Nucleus accumbens (tissue), 56 donors: ENCODE measurements at places on chromosomes 1 and 21.

- DNase-seq: no peak
Measured at GRCh38 chr21:33844104-33844889, 71.3 kb downstream of the ATP5PO start.

DNA sequence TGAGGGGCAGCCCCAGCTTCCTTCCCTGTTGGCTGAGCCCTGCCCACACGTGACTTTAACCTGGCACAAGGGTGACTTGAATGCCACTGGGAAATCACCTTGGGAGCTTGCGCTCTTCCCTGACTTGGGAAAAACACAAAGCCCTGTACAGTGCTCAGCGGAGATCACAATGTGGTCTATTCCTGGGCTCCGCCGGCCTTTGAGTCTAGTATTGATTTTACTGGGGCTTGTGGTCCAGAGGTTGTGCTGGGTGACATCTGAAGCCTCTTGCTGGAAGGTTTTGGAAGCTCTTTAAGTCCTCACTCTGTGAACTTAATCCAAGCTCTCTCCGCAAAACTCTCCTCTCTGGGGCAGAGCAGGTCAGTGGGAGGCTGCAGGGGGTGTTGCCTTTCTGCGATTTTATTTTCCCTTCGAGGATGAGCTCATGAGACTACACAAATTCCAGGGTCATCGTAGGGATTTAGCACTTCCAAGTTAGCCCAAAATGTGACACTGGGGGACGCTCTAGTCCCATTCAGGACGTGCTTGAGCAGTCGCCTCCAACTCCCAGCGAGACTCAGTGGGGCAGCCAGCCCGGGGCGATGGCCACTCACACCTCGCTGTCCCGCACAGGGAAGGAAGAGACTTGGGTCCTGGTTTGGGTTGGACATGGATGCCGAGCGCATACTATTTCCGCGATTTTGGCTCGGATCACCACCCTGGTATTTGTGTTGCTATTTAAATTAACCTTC is 291.9 kb upstream of the AJAP1 start:
- no peak for DNase-seq

- no peak for DNase-seq
Measured at GRCh38 chr21:32794644-32795079, 23.1 kb upstream of the PAXBP1 start.

DNA sequence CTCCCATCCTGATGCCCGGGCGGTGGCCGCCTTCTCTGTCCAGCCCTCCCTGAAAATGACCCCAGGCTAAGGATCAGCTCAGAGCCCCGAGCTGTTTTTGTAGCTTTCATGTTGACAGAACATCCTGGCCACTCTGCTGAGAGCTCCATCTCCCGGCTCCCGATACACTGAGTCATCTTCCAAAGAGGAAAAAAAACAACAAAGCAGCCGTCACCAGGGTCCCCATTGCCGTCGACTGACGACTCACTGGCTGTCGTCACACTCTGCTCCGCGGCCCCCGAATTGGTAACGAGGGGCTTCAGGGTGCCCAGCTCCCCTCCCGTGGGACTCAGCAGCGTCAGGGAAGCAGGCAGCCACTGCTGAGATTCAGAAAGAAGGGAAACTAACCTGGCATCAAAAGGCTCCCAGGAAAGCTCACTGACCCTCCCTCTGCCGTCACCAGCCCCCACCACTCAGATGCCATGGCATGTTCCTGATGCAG is 67.2 kb downstream of the CD46 start:
- no peak for DNase-seq

DNA sequence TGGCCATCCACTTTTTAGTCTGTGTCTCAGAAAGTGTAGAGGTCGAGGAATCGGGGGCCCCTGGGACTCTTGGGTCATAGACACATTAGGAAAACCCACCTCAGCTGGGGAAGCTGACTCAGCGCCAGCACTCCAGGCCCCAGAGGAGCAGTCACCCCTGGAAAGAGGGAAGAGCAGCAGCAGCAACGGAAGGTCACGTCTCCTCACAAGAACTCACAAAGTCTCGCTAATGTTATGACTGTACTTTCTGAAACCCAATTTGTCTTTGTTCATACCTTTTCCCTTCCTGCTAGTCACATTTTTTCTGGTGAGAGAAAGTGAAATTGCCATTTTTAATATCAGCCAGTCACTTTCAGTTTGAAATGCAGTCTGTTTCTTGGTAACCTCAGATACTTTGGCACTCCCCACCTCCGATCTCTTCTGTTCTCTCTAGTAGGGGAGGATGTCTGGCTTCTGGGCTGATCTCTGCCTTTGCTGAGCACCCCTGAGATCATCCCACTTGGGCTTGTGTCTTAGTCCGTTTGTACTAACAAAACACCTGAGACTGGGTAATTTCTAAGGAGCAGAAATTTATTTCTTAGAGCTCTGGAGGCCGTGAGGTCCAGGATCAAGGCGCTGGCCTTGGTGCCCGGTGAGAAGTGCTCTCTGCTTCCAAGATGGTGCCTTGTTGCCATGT is 6.0 kb upstream of the NLRP3 start:
- DNase-seq: no peak

DNA sequence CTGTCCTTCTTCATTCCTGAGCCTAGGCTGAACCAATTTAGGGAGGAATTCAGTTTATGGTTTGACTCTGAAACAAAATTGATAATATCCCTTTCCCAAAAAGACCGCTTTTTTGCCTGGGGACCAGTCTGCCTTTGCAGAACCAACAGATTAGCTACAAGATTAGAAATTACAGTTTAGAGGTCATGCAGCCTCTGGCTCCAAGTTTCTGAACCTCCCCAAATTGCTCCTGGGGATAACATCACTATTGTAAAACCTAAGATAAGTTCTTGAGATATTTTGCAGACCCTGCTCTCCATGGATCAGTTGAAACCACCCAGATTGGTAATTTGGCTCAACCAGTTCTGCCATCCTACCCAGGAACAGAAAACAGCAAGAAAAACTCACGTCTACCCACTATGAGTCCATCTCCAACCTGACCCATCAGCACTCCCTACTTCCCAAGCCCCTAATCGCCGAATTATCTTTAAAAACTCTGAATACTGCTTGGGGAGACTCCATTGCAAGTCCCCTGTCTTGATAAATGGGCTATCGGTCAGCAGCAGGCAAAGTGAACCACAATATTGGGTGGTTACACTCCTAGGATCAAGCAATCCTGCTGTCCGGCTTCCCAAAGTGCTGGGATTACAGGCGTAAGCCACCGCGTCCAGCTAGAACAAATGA is 605 bp upstream of the RABGGTB start:
- no peak for DNase-seq
